T-helper 2 cell treated with Interferon-gamma antibody and Interleukin-4, amounts not matched to agents 100 ng/mL and 5 ng/mL, for 36 hours (primary cell): ENCODE measurements at places on chromosomes 12 and 14. TPM values are rescaled to one million over a fixed set of nuclear protein-coding genes. Genes with fewer than 3 reads are reported as not detected.

The TOMM20L gene
- not detected in 2 replicates for total RNA-seq

The MYBPC1 gene
- not detected in 2 replicates for total RNA-seq

The ACRBP gene
- total RNA-seq: 1.5 and 1.7 TPM in 2 replicates

The SLC17A8 gene
- not detected in 2 replicates for total RNA-seq

The GALNT9 gene
- total RNA-seq: not detected in 2 replicates

The FOXG1 gene
- not detected in 2 replicates for total RNA-seq

The PLEKHD1 gene
- total RNA-seq: 0.09 and 0.16 TPM in 2 replicates

The SCN8A gene
- 0.64 and 0.84 TPM in 2 replicates for total RNA-seq
